Thymus (tissue), 14 donors: ENCODE measurements at places on chromosomes 2 and 18. TPM values are rescaled to one million over a fixed set of nuclear protein-coding genes. Genes with fewer than 3 reads are reported as not detected.

GRCh38 chr18:8721716-8722115, 16.4 kb downstream of the MTCL1 start:
- no peak for DNase-seq

The SLC4A3 gene
- total RNA-seq: 0.47 TPM

DNA sequence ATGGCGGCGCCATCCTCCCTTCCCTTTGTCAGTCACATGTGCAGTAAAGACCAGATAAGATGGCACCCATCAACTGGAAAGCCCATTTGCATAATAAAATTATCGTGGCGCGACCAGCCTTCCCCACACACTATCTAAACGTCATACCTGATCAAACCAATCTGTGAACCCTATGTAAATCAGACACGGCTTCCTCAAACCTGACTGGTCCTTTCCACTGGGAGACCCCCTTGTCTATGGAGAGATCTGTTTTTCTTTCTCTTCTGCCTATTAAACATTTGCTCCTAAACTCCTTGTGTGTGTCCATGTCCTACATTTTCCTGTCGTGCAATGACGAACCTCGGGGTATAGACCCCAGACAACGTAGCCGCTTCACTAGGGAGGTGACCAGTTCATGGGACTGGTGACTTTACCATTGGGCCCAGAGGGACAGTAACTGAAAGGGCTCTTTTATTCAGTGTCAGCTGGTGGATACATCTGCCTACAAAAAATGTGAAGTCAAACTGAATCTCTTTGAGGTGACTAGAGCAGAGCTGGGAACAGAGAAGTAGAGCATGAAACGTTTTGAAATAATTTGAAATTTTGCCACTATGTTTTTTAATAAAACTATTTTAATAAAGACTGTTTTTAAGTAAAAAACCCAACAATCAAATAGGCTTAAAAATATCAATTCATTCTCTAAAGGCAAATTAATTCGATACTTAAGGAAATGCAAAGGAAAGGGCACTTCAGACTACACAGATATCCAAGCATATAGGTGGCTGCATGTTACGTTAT, 87.5 kb downstream of the SOCS6 start:
- DNase-seq: no peak

GRCh38 chr18:79400091-79400590, 4.4 kb downstream of the NFATC1 start:
- DNase-seq: no peak

The CERS6 gene
- total RNA-seq: 26.9 TPM

- no peak for DNase-seq
Observed at GRCh38 chr18:35029103-35029502, 12.1 kb upstream of the MAPRE2 start.
